ENCODE measurements at places on chromosomes 6 and 20.
A peak's percentile ranks its signal among the peaks of the same experiment; 100 is the strongest.

GRCh38 chr6:131828080-131828479 is 20.3 kb downstream of the ENPP1 start:
- DNase-seq, result no peak

GRCh38 chr6:12760226-12760625 is 43.7 kb downstream of the PHACTR1 start:
- DNase-seq, result no peak

DNA sequence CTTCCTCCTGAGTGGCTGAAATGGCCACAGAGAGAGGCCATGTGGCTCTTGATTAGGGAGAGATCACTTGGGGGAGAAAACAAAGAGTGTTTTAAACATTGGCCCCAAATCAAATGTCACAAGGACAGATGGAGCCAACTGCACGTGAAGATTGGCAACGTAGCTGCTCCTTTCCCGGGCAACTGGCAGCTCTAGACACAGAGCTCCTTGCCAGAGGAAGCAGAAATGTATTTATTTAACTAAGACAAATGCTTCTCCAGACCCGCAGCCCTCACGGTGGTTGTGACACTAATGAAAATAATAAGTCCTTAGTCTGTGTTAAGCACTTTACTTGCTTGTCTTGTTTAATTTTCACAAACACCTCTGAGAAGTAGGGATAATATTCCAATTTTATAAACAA is 49.6 kb upstream of the DSN1 start:
- DNase-seq, result no peak

DNA sequence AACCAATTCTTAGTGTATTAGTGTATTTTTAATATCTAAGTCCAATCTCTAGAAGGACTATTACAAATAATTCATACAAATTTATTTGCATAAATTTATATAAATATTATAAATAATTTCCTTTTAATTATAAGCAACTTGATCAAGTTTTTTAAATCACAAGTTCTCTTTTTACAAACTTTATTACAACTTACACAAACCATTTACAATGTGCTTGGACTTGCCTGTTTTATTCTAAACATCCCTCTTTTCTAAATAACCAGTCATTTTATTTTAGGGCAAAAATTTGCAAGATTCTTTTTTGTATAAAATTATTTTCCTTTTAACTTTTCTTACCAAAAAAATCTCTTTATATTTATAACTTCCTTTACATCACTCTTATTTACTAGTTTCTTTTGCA is 83.5 kb upstream of the SYNCRIP start:
- no peak for DNase-seq

DNA sequence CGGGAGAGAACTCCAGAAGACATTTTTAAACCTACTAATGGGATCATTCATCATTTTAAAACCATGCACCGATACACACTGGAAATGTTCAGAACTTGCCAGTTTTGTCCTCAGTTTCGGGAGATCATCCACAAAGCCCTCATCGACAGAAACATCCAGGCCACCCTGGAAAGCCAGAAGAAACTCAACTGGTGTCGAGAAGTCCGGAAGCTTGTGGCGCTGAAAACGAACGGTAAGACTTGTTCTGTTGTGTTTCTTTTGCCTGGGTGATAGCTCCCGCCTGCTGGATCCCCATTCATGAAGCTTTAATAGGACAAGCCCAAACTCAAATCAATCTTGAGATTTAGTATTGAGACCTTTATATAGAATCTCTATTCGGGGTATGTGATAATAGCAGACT is 4.2 kb downstream of the TNFAIP3 start:
- no peak for DNase-seq

DNA sequence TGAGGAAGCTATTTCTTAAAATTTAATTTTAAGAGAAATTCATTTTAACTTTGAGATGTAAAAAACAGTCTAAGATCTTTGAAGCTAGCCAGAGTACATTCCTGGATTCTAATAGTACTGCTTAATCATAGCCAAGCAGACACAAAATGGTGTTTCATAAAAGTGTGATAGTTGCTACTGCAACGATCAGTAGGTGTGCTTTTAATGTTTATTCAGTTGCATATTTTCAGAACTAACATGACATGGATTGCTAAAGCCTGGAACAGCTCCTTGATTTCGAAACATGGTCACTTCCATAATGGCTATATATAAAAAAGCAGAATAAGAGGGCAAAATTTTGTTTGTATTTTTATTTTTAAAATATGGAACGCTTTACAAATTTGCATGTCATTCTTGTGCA is 35.5 kb downstream of the SESN1 start:
- no peak for DNase-seq

GRCh38 chr20:24501764-24502556 is 32.5 kb downstream of the SYNDIG1 start:
- DNase-seq, result no peak

GRCh38 chr6:7812623-7813022 is 86.7 kb downstream of the BMP6 start:
- DNase-seq, result no peak

GRCh38 chr6:111605100-111605751 is 452 bp downstream of the TRAF3IP2 start:
- peak; percentile 95 for DNase-seq

DNA sequence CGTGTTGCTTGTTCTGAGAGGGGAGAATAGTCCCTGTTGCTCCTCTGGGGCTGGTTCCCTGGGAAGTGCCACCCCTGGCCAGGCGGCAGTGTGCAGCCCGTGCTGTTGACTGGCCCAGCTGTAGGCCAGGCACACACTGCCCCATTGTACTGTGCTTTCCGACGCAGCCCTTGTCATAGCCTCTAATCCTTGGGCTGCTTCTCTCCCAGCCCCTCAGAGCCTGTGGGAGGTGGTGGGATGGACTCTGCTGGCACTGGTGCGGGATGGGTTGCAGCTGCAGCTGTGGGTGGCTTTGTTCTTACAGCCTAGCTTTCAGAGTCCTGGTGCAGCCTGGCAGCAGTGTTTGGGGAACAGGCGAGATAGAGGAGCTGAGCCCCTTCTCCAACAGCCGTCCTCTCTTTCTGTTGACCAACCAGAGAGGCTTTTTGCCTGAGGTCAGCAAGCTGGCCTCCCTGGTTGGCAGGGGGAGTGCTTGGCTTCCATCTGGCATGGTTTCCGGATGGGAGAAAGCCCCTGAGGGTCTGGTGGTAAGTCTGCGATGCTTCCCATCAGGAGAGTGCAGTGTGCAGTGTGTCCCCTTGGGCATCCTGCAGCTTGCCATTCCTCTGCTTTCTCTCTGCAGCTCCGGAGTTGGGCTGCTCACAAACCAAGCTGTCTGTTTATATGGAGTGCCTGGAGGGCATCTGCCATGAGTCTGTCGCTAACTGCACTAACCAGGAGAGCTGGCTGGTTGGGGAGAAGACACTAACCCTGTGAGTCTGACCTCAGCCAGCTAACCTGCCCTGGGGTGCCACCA is 12.1 kb downstream of the TJAP1 start:
- DNase-seq, result no peak

- no peak for DNase-seq
These were observed 200.5 kb downstream of the PLCB4 start for GRCh38 chr20:9269280-9269971.

- DNase-seq, result peak; percentile 51
These were observed 374.1 kb upstream of the SULF2 start for GRCh38 chr20:48159145-48160008.

DNA sequence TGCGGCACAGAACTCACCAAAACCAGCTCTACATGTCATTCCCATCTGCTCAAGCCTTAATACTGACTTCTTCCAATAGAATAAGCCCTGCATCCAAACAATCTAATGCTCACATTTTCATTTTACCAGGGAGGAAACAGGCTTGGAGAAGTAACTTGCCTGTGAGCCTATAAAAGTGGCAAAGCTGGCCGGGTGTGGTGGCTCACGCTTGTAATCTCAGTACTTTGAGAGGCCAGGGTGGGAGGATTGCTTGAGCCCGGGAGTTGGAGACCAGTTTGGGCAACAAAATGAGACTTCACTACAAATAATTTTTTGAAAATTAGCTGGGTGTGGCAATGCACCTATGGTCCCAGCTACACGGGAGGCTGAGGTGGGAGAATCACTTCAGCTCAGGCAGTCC is 133.7 kb downstream of the LY86 start:
- no peak for DNase-seq

DNA sequence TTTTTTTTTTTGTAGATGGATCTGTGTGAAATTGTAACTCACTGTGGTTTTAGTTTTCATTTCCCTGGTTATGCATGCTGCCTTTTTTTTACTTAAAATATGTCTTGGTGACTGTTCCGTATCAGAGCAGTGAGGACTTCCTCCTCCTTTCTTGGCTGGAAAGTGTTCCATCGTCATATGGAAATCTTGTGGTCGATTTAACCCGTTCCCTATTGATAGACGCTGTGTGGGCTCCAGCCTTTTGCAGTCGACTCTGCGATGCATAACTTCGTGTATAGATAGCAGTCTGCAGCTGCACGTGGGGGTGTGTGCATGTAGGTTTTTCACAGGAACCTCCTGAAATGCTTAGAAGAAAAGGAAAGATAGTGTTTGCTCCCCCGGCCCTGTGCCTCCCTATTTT is 28.1 kb upstream of the PNPLA1 start:
- DNase-seq, result peak; percentile 15

DNA sequence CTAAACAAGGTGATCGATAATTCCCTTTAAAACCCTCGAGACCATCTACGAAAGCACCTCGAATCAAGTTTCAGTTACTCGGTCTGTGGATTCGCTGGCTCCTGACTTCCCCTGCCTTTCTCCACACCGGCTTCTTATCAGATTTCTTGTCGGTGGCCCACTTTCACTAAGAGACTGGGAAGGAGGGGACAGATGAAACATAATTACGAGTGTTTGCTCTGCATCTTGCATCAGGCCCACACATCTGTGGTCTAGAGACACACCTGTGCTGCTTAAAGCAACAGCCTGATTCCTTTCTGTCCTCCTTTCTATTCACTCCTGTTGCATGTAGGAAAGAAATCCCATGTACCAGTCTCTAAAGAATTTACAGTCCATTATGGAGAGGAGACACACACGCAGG is 37.7 kb downstream of the INSM1 start:
- no peak for DNase-seq

- no peak for DNase-seq
These were observed 383.0 kb upstream of the ID4 start for GRCh38 chr6:19454001-19454720.

GRCh38 chr6:65231616-65232015 is 475.4 kb downstream of the EYS start:
- no peak for DNase-seq

GRCh38 chr20:9919271-9920014 is 80.6 kb upstream of the PAK5 start:
- DNase-seq, result peak; percentile 2

DNA sequence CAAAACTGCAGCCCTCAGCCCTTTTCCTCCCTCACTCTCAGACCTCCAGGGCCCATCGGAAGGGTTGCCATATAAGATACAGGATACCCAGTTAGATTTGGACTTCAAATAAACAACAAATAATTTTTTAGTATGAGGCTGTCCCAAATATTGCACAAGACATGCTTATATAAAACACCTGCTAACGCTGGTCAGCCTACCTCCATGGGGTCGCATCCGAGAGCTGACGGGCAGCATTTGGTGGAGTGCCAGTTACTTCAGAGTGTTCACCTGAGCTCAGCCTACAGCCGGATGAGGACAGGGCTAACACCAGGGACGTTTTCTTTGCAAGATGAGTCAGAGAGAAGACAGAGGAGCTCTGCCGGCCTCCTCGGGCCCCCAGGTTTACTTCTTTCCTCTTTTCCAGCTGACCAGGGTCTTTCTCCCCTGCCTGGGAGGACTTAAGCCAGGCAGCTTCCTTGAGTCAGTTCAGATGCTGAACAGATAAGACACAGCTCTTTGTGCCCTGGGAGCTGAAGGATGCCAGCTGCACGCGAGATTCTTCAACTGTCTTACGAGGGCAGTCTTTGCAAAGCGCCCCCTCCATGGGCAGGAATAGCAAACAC is 141.2 kb upstream of the KCNG1 start:
- DNase-seq, result no peak

- DNase-seq, result no peak
These were observed 302.2 kb downstream of the QKI start for GRCh38 chr6:163716690-163717089.

GRCh38 chr6:13990796-13991195 is 66.0 kb downstream of the RNF182 start:
- DNase-seq, result no peak

GRCh38 chr20:2252419-2252997 is 43.3 kb upstream of the TGM3 start:
- no peak for DNase-seq

GRCh38 chr6:127290391-127291265 is 24.0 kb downstream of the RNF146 start:
- DNase-seq, result no peak

- no peak for DNase-seq
These were observed 215.4 kb upstream of the RUNX2 start for GRCh38 chr6:45112711-45113110.
